NCI-H2107 (cell line): ENCODE measurements at places on chromosomes 3 and 15.

- DNase-seq: no peak
These were observed 66.9 kb upstream of the PLAAT1 start for GRCh38 chr3:193174140-193174539.

- no peak for DNase-seq
These were observed 247.7 kb upstream of the GADL1 start for GRCh38 chr3:31142139-31142538.

GRCh38 chr3:45487508-45487907, 99.1 kb downstream of the LARS2 start:
- no peak for DNase-seq

GRCh38 chr15:38085931-38086568, 151.6 kb downstream of the TMCO5A start:
- no peak for DNase-seq

- DNase-seq: no peak
These were observed 8.3 kb downstream of the BDH1 start for GRCh38 chr3:197547306-197548011.
